ENCODE measurements at places on chromosomes 7 and 10. TPM values are rescaled to one million over a fixed set of nuclear protein-coding genes. Genes with fewer than 3 reads are reported as not detected.

- no peak for DNase-seq
Measured at GRCh38 chr7:114678116-114678515, 243.8 kb upstream of the MDFIC start.

The PRPS1L1 gene
- total RNA-seq: not detected

DNA sequence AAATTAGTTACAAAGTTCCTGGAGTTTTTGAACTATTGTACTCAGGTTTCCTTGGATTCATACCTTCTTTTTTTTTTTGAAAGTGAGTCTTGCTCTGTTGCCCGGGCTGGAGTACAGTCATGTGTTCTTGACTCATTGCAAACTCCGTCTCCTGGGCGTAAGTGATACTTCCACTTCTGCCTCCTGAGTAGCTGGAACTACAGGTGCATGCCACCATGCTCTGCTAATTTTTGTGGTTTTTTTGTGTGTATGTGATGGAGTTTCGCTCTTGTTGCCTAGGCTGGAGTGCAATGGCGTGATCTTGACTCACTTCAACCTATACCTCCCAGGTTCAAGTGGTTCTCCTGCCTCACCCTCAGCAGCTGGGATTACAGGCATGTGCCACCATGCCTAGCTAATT, 22.3 kb downstream of the MCM10 start:
- no peak for DNase-seq

The OR2A42 gene
- 0.46 TPM for total RNA-seq

Data from upper lobe of left lung (tissue), 6 donors.